ENCODE measurements at places on chromosomes 11 and 22.

DNA sequence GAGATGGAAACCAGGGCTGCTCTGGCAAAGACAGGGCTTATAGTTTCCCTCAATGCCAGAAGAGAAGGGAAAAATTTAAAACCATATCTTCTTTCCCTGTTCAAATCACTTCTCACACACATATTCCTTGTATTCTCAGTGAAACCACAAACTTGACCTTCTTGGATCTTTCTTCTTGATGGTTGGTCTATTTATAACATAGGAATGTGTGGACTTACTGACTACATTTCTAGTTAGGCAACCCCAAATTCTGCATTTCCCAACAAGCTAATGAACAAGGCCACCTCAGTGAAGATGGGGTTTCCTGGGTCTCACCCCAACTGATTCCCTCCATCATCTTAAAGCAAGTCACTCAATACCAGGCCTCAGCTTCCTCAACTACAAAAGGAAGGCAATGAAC lies 3.8 kb upstream of the QSER1 start:
- no peak for DNase-seq

DNA sequence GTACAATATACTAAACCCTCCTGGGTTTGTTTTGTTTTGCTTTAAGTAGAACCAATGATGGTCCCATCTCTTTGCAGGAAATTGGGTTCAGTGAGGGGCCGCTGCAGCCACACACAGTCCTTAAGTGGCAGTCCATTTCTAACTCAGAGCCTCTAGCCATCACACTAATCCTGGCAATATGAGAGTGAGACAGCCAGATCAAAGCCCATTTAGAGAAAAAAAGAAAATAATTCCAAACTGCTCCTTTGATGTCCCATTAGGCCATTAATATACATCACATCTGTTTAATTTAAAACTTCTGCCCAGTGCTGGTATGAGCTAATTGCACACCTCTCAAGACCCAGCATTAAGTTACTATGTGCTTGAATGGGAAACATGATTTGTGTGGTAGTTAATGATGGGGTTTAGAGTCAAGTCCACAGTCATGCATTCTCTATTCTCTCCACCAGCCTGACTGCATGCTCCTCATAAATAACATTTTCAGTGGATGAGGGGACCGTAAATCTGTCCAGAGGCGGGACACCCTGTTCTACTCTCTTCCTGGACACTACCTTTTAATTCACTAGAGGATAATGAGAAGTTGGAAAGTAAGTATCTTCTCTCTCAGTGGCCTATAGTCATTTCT lies 53.8 kb upstream of the BIRC3 start:
- no peak for DNase-seq

GRCh38 chr11:78595436-78596130 lies 20.9 kb upstream of the NARS2 start:
- DNase-seq, result no peak

DNA sequence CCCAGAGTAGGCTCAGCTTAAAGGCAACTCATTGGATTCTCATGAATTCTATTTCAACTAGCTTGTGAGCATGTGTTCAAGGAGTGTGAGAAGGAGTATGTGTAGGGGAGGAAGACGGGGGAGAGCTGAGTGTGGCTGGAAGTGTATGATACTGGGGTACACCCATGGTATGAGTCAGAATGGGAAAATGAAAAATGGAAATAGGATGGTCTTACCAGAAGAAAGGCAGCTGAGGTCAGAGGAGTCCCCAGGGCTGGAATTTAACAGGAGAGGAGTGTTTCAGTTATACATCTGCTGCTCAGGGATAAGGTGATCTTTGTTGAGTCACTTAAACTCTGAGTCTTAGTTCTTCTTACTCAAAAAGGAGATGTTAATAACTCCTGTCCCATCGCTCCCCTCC lies 6.7 kb upstream of the ADAMTS15 start:
- DNase-seq, result no peak

- no peak for DNase-seq
These were observed 701 bp downstream of the DIXDC1 start for GRCh38 chr11:111937844-111938243.

DNA sequence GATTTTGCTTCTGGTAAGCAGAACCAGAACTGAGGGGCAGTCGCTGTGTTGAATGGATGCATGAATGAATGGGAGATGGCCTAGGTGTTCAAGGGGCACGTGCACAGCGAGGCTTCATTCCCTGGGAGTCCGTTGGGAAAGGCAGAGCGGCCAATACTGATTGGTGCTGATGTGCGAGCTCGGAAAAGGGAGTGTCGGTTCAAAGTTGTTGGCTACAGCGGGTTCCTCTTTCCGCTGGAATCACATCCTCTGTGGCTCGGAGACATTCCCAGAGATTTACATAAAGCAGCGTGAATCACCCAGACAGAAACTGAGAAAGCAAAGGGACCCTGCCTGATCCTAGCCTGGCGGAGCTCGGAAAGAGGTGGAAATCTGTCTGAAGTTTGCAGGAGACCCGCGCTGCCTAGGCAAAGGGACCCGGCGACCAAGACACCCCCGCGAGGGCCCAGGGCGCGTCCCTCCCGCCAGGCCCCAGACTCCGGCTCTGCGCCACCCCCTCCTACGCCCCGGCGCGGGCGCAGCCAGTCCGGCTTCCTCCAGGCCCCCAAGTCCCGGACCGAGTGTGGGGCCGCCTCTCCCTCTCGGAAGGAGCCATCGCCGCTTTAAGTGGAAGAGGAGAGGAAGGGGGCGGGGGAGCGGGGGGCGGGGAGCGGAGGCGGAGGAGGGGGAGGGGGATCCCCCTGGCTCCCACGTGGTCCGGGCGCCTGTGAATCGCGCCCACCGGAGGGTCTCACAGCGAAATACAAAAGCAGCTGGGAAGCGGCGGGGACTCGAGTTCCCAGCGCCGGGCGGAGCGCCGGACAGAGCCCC lies at the start of gene FJX1:
FJX1 (plus strand) TSS at position 774 of the 810 bp plus-strand sequence. CDS start 177 bp downstream, outside the sequence.
- DNase-seq, result no peak

DNA sequence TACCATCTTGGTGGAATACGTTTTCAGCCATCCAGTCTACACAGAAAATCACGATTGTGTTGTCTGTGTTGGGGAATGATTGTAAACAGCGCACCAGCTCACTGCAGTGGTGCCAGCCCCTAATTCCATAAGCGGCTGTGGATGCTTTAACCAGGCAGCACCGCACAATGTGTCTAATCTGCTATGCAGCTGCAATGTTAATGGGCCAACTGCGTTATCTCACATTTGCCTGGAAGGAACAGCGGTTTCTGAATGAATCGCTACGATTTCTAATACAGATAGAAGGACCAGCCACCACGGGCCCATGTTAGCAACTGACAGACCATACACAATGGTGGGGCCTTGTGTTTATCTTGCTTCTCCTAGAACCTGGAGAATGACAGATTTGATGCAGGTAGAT lies 384.5 kb upstream of the KIRREL3 start:
- DNase-seq, result no peak

DNA sequence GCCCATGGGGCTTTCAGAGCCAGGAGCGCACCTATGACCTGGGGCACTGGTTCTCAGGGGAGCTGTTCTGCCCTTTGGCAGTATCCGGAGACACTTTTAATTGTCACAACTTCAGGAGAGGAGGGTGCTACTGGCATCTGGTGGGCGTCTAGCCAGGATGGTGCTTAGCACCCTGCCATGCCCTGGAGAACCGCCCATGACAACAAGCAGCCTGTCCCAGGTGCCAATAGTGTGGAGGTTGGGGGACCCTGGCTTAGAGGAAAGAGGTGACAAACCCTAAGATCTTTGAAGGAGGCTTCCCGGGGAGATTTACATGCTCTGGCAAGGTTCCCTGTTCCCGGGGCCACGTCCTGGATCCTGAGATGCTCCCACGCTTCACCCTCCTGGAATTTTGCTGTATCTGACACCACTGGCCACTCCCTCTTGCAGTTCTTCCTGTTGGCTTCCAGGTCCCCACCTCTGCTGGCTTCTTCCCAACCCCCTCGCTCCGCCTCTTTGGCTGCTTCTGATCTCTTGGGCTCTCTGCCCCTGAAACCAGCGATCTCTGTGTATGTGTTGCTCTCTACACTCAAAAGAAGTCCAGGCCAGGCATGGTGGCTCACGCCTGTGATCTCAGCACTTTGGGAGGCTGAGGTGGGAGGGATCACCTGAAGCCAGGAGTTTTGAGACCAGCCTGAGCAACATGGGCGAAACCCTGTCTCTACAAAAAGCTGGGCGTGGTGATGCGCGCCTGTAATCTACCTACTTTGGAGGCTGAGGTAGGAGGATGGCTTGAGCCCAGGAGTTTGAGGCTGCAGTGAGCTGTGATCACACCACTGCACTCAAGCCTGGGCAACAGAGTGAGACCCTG lies 31.1 kb downstream of the FADS3 start:
- no peak for DNase-seq

- no peak for DNase-seq
These were observed 9.6 kb upstream of the HTATIP2 start for GRCh38 chr11:20353829-20354434.

DNA sequence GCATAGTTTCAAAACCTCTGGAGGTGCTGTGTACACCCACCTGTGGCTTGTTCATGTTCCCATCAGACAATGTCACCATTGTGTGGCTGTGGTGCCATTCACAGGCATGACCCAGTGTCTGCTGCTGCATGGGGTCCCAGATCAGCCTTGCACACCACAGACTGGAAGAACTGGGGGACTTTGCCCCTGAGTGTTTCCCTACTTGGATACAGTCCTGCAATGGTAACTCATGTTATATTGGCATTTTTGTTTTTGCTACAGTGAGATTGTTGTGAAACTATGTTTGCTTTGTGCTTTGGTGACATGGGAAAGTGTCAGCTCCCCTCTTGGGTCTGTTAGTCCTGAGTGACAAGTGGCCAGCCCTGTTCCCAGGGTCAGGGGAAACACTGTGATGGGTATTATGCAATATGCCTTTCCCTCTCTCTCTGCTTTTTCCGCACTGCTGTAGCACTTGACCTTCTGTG lies 108.8 kb downstream of the NAV2 start:
- no peak for DNase-seq

DNA sequence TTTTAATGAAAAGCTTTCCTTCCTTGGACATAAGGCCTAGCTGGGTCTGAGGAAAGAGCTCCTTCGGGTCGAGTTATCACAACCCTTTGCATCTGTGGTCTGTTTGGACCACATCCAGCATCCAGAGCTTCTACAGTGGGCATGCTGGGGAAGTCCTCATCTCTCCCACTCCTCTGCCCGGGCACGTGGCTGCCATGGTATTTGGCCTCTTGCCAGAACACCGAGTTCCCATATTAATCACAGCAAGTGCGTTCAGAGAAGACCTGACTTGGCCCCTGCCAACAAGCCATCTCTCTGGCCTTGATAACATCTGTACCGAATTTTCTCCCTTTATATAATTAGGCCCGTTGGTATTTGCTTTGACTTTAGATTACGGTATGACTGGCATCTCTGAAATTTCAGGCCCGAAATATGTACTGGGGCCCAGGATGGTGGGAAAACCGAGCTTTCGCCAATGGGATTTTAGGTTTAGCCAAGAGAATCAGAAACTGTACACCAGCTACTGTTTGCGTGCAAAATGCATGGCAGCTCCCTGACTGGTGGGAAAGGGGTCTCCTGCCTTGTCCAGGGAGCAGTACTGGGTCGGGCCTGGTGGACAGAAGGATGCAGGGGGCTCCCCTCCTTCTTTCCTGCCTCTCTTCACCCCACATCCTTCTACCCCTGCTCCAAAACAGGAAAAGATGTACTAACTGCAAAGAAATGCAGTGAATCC lies 90.0 kb downstream of the MICAL2 start:
- DNase-seq, result no peak

GRCh38 chr22:20671409-20672081 lies 102.4 kb upstream of the SERPIND1 start:
- no peak for DNase-seq

DNA sequence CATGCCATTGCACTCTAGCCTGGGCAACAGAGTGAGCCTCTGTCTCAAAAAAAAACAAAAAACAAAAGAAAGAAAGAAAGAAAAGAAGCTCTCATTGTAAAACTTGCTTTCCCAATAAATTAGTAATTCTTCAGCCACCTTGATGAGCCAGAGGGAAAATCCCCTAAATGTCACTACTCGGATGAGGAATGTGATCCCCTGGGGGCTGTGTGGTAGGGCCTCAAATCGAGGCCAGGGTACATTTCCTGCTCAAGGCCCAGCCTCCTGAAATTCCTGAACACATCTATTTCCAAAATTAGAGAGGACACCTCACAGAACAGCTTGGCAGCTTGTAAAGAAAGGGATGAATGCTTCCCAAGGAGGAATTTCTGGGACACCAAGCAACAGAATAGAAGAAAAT lies 147.1 kb upstream of the SESN3 start:
- no peak for DNase-seq

- no peak for DNase-seq
These were observed 59.8 kb downstream of the LUZP2 start for GRCh38 chr11:24556693-24557092.

DNA sequence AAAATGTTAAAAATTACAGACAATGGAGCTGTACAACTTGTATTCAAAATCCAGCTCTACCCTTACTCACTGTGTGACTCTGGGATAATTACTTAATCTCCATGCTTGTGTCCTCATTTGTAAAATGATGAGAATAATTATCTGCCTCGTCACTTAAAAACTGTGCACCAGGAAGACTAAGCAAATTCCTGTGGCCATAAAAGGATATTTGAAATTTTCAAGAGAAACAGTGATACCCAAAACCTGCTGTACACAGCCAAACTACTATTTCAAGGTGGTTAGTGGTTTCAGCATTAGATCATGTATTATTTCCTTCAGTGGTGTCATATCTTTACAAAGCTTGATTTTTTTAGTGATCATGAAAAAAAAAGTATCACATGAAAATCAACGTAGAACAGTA lies 136.9 kb downstream of the METTL15 start:
- no peak for DNase-seq

DNA sequence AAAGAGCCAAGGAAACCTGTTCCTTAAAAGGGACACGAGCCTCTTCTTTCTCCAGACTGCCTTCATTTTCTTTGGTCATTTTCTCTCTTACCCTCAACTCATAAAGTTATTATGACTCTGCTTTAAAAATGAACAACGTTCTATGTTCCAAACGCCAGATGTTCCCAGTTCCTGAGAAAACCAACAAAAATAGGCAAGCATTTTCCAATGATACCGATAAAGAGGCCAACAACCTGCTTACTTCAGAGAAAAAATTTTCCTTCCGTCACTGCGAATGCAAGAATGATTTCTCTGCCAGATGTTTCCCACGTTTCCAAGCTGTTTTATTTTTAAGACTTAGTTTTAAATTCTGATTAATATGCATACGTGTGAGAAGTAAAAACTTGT lies 315 bp upstream of the TRPC6 start:
- DNase-seq, result no peak

GRCh38 chr11:76185931-76186401 lies 20.3 kb downstream of the WNT11 start:
- DNase-seq, result no peak

- DNase-seq, result no peak
These were observed 1032.8 kb upstream of the RAG2 start for GRCh38 chr11:37630866-37631265.

DNA sequence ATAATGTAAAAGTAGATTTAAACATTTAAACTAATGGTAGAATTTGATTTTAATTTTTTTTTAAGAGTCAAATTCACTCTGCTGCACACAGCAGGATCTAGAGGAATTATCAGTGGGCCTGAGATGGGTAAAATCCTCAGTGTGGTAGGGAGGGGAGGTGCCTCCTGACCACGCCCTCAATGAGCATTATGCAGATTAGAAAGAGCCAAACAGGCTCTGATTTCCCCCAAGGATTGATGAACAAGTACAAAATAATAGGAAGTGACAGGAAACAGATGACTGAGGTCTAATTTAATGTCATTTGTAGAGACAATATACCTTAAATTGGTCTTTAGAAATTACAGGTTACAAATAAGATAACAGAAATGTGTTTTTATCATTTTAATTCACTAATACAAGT lies 155.2 kb downstream of the DCDC1 start:
- no peak for DNase-seq

- no peak for DNase-seq
These were observed 150.6 kb upstream of the CADM1 start for GRCh38 chr11:115654792-115655191.

GRCh38 chr22:35299217-35299672 lies 449 bp upstream of the TOM1 start:
- no peak for DNase-seq
